ENCODE measurements at places on chromosomes 3 and 15.

DNA sequence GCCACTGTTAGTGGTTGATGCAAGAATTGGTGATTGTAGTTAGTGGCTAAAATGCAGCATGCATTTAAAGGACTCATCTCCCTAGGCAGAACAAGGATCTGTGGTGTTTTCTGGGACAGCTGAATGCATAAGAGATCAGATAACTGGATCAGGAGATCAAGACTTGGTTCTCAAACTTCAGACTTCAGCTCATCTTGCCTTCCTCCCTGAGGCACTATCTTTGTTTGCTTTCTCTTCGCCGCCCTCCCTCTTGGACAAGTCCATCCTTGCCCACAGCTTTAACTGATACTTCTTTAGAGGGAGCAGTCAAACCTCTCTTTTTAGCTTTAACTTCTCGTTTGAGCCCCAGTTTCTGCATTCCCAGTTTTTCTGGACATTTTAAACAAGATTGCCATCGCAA, 195.4 kb upstream of the TPRG1 start:
- no peak for ATAC-seq

DNA sequence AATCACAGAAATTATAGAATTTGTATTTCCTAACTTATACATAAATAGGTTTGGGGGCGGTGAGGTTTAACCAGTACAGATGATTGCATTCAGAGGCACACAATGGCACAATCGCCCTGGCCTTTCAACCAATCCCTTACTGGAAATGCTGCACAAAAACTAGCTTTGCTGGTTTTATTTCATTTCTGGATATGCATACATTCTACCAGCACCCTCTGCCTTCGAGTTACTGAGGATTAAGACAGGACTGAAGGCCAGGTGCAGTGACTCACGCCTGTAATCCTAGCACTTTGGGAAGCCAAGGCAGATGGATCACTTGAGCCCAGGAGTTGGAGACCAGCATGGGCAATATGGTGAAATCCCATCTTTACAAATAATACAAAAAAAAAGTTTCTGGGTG, 336.1 kb downstream of the ARRDC4 start:
- no peak for ATAC-seq

GRCh38 chr3:51397392-51397791, 6.3 kb downstream of the RBM15B start:
- ATAC-seq, result no peak

DNA sequence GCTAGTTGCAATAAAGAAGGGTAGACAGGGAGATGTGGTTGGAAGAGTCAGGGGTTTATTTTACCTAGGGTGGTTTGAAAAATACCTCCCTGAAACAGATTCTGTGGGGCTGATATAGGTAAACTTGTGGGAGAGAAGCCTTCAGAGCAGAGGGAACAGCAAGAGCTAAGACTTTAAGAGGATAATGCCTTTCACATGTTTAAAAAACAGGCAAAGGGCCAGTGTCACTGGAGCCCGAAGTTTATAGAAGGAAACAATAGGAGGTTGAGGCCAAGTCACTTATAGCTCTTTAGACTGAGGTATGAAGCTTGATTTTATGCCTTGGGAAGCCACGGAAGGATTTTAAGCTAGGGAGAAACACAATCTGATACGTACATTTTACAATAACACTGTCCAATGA, 448.7 kb downstream of the TAFA4 start:
- ATAC-seq, result no peak

- ATAC-seq, result no peak
Observed at GRCh38 chr3:141690431-141691072, 47.5 kb upstream of the RNF7 start.

GRCh38 chr3:33331414-33331813, 54.2 kb downstream of the FBXL2 start:
- ATAC-seq, result peak; percentile 88

GRCh38 chr3:13405614-13406013, 14.5 kb downstream of the NUP210 start:
- ATAC-seq, result no peak

GRCh38 chr3:37725842-37726241, 135.8 kb upstream of the CTDSPL start:
- no peak for ATAC-seq

GRCh38 chr15:70512772-70513362, 250.5 kb downstream of the UACA start:
- ATAC-seq, result peak; percentile 81

DNA sequence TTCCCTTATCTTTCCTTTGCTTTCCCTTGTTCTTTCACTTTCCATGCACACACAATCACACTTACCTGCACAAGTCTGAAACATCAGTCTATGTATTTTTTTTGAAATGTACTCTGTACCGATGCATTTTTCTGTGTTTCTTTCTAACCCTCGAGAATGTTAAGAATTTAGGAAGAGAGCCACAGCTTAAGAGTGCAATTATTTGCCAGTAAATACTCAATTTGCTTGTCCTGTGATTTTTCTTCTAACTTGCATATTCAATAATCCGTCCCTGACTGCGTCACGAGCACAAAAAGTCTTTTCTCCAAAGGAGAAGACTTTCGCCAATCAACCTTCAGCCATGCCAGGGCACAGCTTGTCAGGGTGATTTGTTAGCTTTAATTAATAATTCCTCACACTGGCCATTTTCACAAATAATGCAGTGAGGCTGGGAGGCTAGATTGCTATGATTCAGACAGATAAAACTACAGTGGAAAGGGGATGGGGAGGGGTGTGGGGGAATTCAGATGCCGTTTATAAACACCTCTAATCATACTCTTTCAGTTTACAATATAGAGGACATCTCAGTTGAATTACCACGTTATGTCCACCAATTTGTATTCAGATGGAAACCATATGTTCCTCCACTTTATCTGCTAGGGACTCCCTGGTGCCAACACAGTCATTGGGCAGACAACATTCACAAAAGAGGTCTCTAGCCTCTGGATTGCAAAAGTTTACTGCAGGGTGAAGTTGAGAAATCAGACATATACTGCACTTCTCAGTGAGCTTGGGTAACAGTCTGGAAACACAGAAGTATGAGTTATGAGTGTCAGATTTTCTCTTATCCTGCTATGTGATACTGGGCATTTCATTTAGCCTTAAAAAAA, 388.0 kb downstream of the ZBTB20 start:
- ATAC-seq, result peak; percentile 78

GRCh38 chr15:22870865-22871264, 32.4 kb downstream of the NIPA2 start:
- ATAC-seq, result no peak

GRCh38 chr3:183644244-183644643, 8.8 kb downstream of the KLHL24 start:
- no peak for ATAC-seq

GRCh38 chr3:192121923-192122322, 605.4 kb downstream of the FGF12 start:
- ATAC-seq, result no peak

GRCh38 chr15:68061602-68062001, 7.5 kb downstream of the PIAS1 start:
- no peak for ATAC-seq

DNA sequence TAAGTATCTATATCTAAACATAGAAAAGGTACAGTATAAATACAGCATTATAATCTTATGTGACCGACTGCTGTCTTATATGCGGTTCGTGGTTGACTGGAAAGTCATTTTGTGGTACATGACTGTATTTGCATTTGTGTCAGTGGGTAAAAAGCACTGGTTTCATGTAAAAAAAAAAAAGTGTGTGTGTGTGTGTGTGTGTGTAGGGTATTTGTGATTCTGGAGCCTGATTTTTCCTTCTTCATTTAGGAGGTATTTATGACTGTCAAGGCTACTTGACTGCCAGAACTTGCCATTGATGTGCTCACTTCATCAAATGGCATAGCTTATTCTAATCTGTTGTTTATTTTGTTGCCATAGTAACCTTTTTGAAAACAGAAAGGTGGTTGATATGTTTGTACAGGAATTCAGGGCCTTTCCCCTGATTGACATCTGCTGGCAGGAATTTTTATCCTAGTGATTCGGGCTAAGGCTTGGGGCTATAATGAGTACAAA, 63.2 kb downstream of the AKAP13 start:
- peak; percentile 43 for ATAC-seq

DNA sequence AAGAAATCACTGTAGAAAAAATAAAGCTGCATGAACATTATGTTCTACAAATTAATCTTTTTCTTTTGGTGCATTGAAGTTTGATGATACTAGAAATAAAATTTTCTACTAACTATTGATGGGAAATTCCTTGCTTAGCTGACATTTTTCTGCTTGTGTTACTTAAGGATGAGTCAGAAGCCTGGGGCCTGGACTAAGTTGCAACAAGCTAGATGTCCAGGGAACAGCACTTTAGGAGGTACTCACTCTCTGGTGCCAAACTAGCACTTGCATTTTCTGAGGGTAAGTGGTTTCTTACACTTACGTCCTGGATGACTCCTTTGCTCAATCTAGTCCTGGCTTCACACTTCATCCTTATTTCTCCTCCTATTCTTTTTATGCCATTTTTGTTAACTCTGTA, 945.1 kb downstream of the IGSF11 start:
- peak; percentile 50 for ATAC-seq

GRCh38 chr3:159830523-159831154, 158.0 kb upstream of the IL12A start:
- no peak for ATAC-seq

DNA sequence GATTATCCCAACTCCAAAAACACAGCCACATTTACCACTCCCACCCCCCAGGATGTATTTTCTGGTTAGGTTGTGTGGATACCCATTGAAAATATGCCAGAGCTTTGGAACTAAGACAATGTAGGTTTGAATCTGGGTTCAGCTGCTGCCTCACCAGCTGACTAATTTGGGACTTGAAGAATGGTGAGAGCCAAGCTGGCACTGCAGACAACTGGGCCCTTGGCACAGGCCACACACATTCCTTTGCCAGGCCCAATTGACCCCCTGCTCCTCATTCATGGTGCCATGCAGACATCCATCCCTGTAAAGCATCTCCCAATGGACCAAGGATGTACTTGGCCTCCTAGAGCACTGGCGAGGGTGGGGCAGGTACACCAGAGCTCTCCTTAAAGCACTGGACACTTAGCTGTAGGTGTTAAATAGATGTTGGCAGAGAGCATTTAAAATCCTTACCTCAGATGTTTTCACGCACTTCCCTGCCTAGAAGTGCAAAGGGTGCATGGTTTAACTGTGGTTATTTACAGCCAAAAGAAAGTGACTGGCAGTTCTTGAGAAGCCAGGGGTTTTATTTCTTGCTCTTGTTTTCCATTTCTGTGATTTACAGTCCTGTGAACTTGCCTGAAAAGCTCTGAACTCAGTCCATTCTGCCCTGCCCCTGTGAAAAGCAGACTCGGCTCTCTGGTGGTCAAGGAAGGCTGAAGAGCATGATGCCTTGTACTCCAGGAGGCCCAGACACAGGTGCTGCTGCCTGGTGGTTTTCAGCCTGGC, 138.5 kb downstream of the CLSTN2 start:
- no peak for ATAC-seq

- ATAC-seq, result no peak
Observed at GRCh38 chr3:38623539-38623938, 25.9 kb downstream of the SCN5A start.

DNA sequence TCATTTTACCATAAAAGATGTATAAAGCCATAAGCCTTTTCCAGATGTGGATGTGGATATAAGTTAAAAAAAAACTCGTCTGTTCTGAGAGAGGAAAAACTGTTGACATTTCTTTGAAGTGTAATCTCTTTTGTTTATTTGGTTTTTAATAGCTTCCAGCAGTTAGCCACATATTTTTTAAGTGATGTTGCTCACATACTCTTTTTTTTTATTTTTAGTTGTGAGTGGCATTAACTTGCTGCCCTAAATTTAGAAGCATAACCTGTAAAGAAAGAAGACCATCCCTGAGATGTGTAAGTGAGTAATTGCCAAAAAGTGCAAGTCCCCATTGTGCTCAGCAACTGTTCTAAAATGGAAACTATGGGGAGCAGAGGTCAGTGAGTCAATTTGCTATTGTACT, 415.9 kb upstream of the MDFIC2 start:
- ATAC-seq, result no peak

- ATAC-seq, result peak; percentile 94
Observed at GRCh38 chr3:24640330-24640877, 145.8 kb upstream of the THRB start.

DNA sequence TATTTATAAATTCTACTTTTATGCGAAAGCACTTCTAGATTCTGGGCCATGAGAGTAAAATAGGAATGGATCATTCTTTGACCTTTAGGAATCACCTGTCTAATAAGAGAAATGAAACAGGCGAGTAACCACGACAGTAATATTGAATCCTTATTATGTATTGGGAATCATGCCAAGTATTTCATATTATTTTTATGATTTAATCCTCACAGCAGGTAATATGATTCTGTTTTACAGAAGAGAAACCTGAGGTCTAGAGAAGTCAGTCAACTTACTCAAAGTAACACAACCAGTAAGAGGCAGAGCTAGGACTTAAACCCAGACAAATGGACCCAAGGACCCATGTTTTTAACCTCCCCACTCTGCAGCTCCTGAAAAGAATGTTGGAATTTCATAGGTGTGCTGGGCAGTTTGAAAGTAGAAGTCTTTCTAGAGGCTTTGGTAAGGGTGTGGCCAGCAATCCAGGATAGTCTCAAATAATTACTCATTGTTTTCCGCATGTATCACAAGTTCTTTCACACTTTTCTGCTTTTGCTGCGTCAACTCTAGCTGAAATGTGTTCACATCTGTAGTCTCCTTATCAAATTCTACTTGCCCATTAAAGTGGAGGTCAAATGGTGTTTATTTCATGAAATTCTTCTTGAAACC, 181.7 kb downstream of the TPRG1 start:
- no peak for ATAC-seq

GRCh38 chr3:18635215-18635614, 210.1 kb upstream of the SATB1 start:
- no peak for ATAC-seq

GRCh38 chr3:18111796-18112232, 313.3 kb downstream of the SATB1 start:
- ATAC-seq, result peak; percentile 98

- no peak for ATAC-seq
Observed at GRCh38 chr15:65921780-65922179, 52.5 kb downstream of the RAB11A start.

DNA sequence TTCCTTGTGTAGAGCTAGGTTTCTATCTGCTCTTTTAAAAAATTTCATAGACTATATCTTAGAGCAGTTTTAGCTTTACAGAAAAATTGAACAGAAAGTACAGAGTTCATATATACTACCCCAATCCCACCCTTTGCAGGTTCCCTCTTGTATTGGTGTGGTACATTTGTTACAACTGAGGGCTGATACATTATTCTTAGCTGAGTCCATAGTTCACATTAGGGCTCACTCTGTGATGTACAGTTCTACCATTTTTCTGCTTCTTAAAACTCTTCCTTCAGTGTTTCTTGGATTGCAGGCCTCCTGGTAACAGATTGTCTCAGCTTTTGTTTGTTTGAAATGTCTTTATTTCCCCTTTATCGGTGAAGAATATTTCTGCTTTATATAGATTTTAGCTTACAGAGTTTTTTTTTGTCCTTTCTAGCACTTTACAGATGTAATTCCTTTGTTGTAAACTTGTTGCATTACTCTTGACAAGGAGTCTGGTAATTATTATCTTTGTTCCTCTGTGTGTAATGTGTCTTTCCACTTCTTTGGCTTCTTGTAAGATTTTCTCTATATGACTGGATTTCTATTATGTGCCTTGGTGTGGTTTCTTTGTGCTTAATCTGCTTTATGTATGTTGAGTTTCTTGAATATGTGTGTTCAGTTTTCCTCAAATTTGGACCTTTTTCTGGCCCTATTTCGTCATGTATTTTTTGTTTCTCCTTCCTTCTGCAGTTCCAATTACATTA, 25.3 kb downstream of the MEF2A start:
- ATAC-seq, result no peak

- ATAC-seq, result no peak
Observed at GRCh38 chr3:158859362-158859761, 57.5 kb downstream of the MFSD1 start.

All from SK-N-SH treated with all-trans-retinoic acid at 6 μM for 48 hours (cell line).